Fibroblast of the conjunctiva (primary cell): ENCODE measurements at places on chromosomes 1 and 21.
A peak's percentile ranks its signal among the peaks of the same experiment; 100 is the strongest.

GRCh38 chr1:212760126-212760823 is 31.3 kb downstream of the NSL1 start:
- DNase-seq = no peak

DNA sequence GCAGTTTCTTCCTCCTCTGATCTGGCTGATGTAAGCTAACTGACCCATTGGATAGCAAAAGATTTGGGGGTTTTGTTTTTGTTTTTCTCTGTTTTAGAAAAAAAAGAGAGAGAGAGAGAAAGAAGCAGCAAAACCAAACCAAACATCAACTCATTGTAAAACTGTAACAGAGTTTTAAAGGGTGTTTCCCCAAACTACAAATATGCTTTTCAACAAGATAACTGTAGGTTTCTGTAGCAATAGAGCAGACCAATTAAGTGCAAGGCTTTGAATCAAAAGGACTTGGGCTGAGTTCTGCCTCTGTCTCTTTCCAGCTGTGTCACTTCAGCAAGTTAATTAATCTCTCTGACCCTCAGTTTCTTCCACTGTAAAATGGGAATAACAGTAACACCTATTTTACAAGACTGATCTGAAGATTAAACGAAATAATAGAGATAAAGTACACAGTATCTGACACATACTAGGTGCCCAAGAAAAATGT is 44.5 kb downstream of the RRAGC start:
- no peak for DNase-seq

- DNase-seq = peak; percentile 86
These were observed 14.8 kb downstream of the IL6R start for GRCh38 chr1:154419620-154420571.

GRCh38 chr1:204127597-204128242 is 24.1 kb downstream of the ETNK2 start:
- peak; percentile 74 for DNase-seq

DNA sequence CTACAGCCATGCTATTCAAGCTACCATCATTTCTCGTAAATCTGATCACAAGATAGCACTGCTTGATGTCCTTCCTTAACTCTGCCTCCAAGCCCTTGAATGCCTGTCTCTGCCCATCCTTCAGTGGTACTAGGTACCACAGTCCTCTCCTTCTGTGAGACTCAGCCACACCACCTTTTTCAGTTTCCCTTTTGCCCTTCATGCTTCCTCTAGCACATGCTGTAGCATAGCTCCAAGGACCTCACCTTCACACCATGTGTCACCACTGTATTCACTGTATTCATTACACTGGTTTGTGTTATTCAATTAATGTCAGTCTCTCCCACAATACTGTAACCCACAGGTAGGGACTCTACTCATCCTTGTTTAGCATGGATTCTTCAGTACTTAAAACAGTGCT is 8.0 kb upstream of the TP53BP2 start:
- no peak for DNase-seq

GRCh38 chr1:113027007-113027406 is 46.0 kb upstream of the LRIG2 start:
- DNase-seq = no peak

GRCh38 chr1:183807549-183808168 is 2.7 kb downstream of the RGL1 start:
- DNase-seq = no peak

DNA sequence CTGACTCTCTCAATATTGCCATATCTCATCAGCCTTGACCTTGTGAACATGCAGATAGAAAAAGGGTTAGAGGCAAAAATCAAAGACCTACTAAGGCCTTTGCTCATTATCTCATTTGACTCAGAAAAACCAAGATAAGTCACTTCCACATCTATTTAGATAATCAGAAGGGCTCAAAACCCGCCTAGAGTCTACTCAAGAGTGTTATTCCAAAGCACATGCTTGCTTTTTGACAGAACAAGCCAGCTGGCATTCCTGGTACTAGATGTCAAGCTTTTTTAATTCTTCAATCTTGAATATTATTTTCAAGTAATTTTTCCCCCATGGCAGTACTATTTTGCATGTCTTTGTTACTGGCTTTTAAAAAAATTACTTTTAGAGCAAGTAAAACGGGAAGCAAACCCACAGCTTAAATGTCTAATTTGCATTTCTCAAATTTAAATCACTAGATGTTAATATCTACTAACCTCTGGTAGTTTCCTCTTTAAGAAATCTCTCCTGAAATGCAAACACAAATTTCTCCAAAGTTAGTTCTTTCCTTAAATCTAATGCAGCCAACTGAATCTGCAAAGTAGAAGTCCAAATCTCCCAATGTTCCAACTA is 51.5 kb downstream of the APP start:
- no peak for DNase-seq

DNA sequence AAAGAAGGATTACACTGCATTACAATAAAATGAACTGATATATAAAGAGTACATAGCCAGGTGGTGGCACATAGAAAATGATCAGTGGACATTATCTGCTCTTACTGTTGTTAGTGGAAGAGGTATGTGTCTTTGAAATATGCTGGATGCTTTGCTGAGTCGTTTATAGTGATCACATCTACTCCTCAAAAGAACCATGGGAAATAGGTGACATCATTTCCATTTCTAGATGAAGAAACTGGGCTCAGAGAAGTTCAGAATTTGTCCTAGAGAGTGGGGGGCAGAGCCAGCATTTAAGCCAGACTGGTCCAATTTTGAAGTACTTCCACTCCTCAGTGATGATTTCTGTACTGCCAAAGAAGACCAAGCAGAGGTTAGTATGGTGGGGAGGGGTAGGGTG is 34.0 kb upstream of the BACH1 start:
- no peak for DNase-seq

- DNase-seq = peak; percentile 27
These were observed 63.4 kb downstream of the OPTC start for GRCh38 chr1:203557390-203557789.

- no peak for DNase-seq
These were observed 59.5 kb upstream of the INSL5 start for GRCh38 chr1:66860529-66860928.

GRCh38 chr1:51955797-51956527 is 34.5 kb downstream of the RAB3B start:
- DNase-seq = no peak

- DNase-seq = no peak
These were observed 27.0 kb upstream of the IL12RB2 start for GRCh38 chr1:67280696-67281095.

DNA sequence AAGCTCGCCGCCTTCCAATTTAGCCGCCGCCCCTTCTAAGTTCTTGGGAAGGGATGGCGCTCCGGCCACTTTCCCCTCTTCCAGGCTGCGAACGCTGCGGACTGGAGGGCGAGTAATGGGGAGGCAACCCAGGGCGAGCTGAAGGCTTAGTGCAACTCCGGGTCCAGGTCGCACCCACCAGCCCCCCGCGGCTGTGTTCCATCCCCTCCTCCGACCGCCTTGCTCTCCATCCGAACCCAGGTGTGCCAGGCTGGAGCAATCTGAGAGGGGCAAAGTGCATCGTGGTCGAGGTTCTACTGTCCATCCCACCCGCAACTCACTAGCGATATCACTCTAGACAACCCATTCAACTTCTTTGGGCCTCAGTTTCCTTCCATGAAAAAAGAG is 13.4 kb downstream of the PAX7 start:
- no peak for DNase-seq

DNA sequence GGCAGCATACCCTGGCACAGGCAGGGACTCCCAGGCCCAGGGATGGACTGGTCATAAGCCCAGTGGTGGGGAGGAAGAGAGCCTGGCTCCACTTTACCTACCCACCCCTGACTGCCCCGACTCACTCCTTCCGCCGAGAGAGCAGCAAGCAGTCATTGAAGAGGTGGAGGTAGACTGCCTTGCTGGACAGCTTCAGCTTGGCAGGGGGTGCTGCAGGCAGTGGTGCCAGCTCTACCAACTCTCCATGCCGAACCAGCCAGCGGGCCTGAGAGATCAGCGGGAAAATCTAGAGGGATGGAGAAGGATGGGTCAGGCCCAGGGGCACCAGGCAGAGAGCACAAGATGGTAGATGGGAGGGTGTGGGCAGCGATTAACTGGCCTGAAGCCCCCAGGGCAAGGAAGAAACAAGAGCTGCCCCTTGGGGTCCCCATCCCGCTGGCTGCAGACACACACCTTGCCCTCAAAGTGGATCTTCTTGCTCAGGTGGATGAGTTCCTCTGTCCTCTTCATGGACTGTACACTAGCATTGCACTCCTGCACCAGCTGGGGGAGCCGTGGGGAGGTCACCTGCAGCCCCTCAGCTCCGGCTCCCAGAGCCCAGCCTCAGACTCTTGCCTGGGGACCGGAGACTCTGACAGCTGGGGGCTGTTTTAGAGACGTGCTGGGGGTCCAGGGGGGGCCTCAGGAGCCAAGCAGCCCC is 7.7 kb downstream of the ARHGEF19 start:
- no peak for DNase-seq

GRCh38 chr1:8040586-8040985 is 14.5 kb upstream of the ERRFI1 start:
- DNase-seq = peak; percentile 97

GRCh38 chr1:56803561-56804156 is 15.5 kb downstream of the FYB2 start:
- DNase-seq = no peak

DNA sequence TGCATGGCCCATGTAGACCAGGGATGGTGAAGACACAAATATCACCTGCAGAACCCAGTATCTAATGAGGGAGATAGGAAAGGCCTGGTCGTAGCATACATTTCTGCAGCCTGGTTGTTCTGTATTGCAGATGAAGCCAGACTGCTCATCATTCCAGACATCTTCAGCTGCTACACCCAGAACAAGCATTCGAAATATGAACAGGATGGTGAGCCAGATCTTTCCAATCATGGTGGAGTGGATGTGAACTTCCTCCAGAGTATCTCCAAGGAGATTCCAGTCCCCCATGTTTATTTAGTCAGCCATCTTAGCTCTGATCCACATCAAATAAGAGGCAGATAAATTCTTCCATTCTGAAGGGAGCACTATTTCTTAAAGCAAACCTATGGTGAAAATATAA is 2.7 kb upstream of the MYCBP start:
- DNase-seq = no peak

DNA sequence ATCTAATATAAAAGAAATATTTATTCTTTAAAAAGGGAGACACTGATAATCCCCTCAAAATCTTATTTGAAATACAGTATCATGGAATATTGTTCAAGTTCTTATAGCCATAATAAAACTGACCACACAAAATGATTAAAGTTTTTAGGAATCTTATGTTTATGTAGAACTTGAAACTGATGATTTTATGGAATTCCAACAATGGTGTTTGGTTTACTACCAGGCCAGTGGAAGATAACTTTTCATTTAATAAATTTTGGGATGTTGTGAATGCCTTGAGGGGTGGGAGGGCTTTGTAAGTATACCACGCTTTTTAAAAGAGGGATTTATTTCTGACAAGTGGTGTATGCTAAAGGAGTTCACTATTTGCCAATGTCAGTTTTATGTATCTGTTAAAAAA is 87.7 kb downstream of the RAB3GAP2 start:
- DNase-seq = no peak

GRCh38 chr1:42504535-42505128 is 41.5 kb downstream of the CCDC30 start:
- no peak for DNase-seq

DNA sequence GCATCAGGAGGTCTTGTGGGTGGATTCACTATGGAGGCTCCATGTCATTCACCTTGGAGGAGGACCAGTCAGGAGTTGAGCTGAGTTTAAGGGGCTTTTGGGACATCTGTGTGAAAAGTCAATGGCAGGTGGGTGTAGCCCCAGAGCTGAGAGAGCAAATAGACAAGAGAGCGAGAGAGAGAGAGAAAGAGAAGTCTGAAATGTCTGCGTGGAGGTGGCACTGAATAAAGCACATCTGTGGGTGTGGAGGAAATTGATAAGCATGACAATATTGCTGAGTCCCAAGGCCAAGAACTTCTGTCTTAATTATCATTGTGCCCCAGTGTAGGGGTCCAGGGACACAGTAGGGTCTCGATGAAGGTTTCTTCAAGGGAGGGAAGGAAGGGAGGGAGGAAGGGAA is 79.5 kb upstream of the VAMP3 start:
- DNase-seq = no peak

- no peak for DNase-seq
These were observed 55.4 kb downstream of the ARHGEF10L start for GRCh38 chr1:17594690-17595601.

GRCh38 chr1:204959374-204959773 is 83.6 kb upstream of the CNTN2 start:
- DNase-seq = no peak

- DNase-seq = no peak
These were observed 20.5 kb downstream of the HIVEP3 start for GRCh38 chr1:41898191-41898713.

DNA sequence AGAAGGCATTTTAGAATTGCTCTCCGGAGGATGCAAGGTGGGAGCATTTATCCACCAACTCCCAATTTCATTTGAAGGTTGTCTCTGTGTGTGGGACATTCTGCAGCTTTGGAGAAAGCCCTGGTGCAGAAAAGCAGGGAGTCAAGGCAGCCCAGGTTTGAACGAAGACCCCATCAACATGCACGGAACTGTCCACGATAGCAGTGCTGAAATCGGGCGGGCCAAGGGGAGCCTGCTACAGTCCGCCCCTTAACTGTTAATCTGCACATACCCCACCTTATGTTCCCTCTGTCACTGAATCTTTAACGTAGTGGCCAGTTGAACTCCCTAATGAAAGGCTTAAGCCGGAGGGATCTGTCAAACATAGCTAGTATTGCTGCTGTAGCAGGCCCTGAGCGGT is 68.8 kb upstream of the C1orf174 start:
- no peak for DNase-seq

DNA sequence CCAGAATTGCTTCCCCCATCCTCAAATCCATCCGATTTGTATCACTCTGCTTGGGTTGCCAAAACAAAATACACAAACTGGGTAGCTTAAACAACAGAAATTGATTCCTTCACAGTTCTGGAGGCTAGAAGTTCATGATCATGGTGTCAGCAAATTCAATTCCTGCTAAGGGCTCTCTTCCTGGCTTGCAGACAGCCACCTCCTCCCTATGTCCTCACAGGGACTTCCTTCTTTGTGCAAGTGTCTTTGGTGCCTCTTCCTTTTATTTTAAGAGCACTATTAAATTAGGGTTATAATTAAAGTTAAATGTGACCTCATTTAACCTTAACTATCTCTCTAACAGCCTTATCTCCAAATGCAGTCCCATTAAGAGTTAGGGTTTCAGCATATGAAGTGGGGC is 112.8 kb downstream of the PLPP3 start:
- DNase-seq = no peak

- no peak for DNase-seq
These were observed 185.9 kb downstream of the TPR start for GRCh38 chr1:186189156-186189555.

GRCh38 chr1:37676281-37677142 is 15.8 kb upstream of the CDCA8 start:
- no peak for DNase-seq

GRCh38 chr1:244941121-244941520 is 76.8 kb upstream of the HNRNPU start:
- no peak for DNase-seq
